ENCODE measurements at places on chromosomes 13 and 19. TPM values are rescaled to one million over a fixed set of nuclear protein-coding genes. Genes with fewer than 3 reads are reported as not detected.
A peak's percentile ranks its signal among the peaks of the same experiment; 100 is the strongest.

The CCDC9 gene
- total RNA-seq, result 43.4 TPM

The ICAM5 gene
- total RNA-seq, result 2.5 TPM

The RAB20 gene
- total RNA-seq, result 18.8 TPM

The FAM216B gene
- total RNA-seq, result not detected

The PSG11 gene
- not detected for total RNA-seq

The SLC35E1 gene
- total RNA-seq, result 37.7 TPM

DNA sequence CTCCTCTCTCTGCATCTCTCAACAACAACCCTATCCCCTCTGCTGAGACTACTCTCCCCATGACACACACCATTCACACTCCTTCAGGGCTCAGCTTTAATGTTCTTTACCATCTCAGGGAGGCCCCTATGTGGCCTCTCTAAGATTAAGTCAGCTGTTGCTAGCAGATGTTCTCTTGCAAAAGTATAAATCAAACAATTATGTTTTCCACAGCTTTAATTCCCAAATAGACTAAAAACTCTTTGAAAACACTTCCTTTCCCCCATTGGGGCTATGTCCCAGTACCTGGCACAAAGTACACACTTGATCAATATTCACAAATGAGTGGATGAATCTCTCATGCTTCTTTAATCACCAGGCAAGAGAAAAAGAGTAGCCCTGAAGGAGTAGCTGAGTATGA, 5.1 kb downstream of the PEG3 start:
- no peaks in the 10 kb centered on the region for H3K27me3 ChIP-seq
- H3K27ac ChIP-seq, result no peak overlapping the region
- H3K36me3 ChIP-seq, result no peaks in the 10 kb centered on the region
- H3K4me1 ChIP-seq, result no peaks in the 10 kb centered on the region

GRCh38 chr13:23620613-23621315, 50.6 kb downstream of the TNFRSF19 start:
- no peak for DNase-seq
- H3K4me1 ChIP-seq, result no peaks in the 10 kb centered on the region
- H3K27me3 ChIP-seq, result no peaks in the 10 kb centered on the region
- H3K4me3 ChIP-seq, result no peak overlapping the region
- no peaks in the 10 kb centered on the region for H3K36me3 ChIP-seq
- no peak overlapping the region for H3K27ac ChIP-seq

- H3K27ac ChIP-seq, result peak overlapping the region; percentile 17
- H3K4me3 ChIP-seq, result no peak overlapping the region
- DNase-seq, result no peak
- H3K27me3 ChIP-seq, result no peaks in the 10 kb centered on the region
- H3K4me1 ChIP-seq, result peaks cover 9% of the 10 kb centered on the region
- no peaks in the 10 kb centered on the region for H3K36me3 ChIP-seq
These were observed 22.4 kb downstream of the LRCH1 start for GRCh38 chr13:46575301-46575771.

GRCh38 chr19:41089959-41090358, 1.7 kb downstream of the CYP2A13 start:
- DNase-seq, result no peak
- no peak overlapping the region for H3K27ac ChIP-seq
- H3K4me1 ChIP-seq, result no peaks in the 10 kb centered on the region
- no peak overlapping the region for H3K4me3 ChIP-seq
- H3K36me3 ChIP-seq, result no peaks in the 10 kb centered on the region
- H3K27me3 ChIP-seq, result no peaks in the 10 kb centered on the region

DNA sequence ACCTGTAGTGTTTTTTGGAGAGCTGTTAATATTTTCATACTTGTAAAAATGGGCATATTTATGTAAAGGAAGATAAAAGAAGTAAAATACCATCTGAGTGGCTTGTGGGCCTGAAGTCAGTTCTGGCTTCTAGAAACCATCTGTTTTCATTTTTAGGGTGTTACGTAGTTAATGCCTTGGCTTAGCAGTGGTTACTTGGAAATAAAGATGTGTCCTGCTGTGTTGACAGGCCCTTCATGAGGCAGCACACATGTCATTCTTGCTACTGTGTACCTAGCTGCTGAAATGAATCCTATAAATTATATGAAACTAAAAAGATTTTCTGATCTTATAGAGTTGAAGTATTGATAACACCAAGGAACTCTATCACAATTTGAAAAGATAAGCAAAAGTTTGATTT, 16.0 kb downstream of the ILF3 start:
- no peak for DNase-seq
- no peaks in the 10 kb centered on the region for H3K27me3 ChIP-seq
- no peaks in the 10 kb centered on the region for H3K4me1 ChIP-seq
- H3K36me3 ChIP-seq, result peaks cover 4% of the 10 kb centered on the region

GRCh38 chr19:1998712-1999708, 16.5 kb downstream of the BTBD2 start:
- no peaks in the 10 kb centered on the region for H3K27me3 ChIP-seq
- H3K4me1 ChIP-seq, result no peaks in the 10 kb centered on the region
- H3K4me3 ChIP-seq, result no peak overlapping the region
- no peak overlapping the region for H3K27ac ChIP-seq
- no peak for DNase-seq

DNA sequence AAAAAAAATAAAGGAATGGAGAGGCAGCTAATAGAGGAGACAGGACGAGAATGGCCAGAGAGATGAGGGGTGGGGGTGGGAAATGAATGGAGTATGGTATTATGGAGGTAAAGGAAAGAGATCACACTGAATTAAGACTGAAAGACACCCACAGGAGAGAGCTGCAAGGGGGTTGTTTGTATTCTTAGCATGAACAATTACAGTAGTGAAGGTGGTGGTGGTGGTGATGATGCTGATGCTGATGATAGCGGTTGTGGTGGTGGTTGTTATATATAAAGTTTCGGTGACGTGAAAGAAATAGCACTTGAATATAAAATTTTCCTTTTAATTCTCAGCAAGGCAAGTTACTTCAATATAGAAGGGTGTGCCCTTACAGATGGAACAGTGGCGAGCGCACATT, 2.8 kb upstream of the ADGRE3 start:
- H3K4me1 ChIP-seq, result no peaks in the 10 kb centered on the region
- H3K27ac ChIP-seq, result no peak overlapping the region
- no peaks in the 10 kb centered on the region for H3K27me3 ChIP-seq
- H3K36me3 ChIP-seq, result no peaks in the 10 kb centered on the region
- no peak for DNase-seq

DNA sequence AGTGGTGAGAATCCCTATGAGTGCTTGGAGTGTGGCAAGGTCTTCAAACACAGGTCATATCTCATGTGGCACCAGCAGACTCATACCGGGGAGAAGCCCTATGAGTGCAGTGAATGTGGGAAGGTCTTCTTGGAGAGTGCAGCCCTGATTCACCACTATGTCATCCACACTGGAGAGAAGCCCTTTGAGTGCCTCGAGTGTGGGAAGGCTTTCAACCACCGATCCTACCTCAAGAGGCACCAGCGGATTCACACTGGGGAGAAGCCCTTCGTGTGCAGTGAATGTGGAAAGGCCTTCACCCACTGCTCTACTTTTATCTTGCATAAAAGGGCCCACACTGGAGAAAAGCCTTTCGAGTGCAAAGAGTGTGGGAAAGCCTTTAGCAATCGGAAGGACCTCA, 18.7 kb upstream of the AURKC start:
- H3K27ac ChIP-seq, result no peak overlapping the region
- H3K36me3 ChIP-seq, result peaks cover 31% of the 10 kb centered on the region
- H3K4me1 ChIP-seq, result no peaks in the 10 kb centered on the region
- DNase-seq, result no peak

DNA sequence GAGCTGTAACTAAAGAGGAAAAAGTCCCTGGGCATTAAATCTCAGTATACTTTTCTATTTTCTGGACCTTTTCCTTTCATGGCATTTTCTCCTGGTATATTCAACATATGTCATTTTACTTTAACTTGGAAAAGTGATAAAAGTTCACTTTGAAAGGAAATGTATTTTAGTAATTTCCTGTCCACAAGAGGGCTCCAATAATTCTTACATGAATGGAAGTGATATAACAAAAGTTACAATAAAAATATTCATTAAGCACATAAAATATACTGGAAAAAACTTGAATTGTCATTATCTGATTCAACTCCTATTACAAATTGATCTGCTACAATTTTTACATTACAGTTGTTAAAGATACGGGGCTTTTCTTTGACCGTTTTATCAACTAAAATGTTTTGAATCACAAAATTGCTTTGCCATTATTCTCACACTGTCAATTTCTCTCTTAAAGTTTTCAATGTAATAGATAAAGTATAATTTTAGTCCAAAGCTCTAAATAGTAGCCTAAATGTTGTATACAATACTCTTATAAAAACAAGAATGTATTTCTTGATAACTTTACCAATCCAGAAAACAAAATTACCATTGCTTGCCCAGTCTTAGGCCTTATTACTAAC, 4.9 kb downstream of the UBL3 start:
- no peaks in the 10 kb centered on the region for H3K27me3 ChIP-seq
- no peak overlapping the region for H3K27ac ChIP-seq
- no peaks in the 10 kb centered on the region for H3K36me3 ChIP-seq
- no peak overlapping the region for H3K4me3 ChIP-seq
- no peaks in the 10 kb centered on the region for H3K4me1 ChIP-seq

DNA sequence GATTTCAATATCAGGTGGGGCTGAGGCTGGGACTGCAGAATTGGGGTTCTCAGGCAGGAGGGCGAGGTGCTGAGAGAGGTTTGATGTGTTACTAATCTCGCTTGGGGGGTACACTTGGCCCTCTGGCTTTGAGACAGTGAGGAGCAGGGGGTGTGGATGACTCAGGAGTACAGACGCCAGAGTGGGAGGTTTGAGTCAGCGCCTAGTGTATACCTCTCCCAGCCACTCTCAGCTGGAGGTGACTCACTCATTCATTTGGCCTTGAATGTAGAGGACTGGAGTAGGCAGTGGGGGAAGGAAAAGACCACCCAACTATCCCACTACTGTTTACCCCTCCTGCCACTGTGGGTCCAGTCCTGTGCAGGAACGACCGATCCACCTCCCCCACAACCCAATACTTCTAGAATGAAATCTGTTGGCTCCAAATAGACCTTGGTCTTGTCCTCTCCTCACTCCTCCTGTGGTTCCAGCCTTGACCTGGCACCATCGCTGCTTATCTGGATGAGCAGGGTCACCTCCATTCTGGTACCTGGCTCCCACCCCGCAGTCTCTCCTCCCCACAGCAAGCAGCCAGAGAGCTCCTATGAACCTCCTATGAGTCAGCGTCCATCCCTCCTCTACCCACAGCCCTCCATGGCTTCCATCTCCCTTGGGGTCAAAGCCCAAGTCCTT, 20.1 kb upstream of the ZNRF4 start:
- H3K27me3 ChIP-seq, result no peaks in the 10 kb centered on the region
- no peaks in the 10 kb centered on the region for H3K36me3 ChIP-seq
- H3K27ac ChIP-seq, result no peak overlapping the region
- no peak for DNase-seq

- no peak for DNase-seq
- H3K36me3 ChIP-seq, result no peaks in the 10 kb centered on the region
- no peak overlapping the region for H3K27ac ChIP-seq
- no peaks in the 10 kb centered on the region for H3K4me1 ChIP-seq
- no peaks in the 10 kb centered on the region for H3K27me3 ChIP-seq
- no peak overlapping the region for H3K4me3 ChIP-seq
These were observed 157.4 kb downstream of the MZT1 start for GRCh38 chr13:72570019-72570418.
